ENCODE measurements at places on chromosomes 3 and 15.

DNA sequence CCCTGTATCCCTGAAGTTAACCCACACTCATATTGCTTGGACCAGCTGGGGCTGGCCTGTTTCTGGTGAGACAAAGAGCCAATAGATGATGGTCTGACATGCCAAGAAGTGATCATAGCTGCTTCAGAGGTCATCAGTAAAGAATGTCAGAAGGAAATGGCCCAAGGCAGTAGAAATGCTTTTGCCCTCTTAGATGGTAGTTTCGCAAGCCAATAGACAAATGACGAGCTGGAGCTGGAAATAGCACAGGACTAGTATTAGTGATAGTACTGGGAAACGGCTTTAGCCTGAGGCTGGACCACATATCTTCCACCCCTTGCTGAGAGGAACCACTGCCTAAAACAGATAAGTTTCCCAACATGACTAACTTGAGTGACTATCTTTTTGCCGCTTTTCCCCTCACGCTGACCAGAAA lies 176.1 kb upstream of the THBS1 start:
- peak; percentile 46 for DNase-seq

DNA sequence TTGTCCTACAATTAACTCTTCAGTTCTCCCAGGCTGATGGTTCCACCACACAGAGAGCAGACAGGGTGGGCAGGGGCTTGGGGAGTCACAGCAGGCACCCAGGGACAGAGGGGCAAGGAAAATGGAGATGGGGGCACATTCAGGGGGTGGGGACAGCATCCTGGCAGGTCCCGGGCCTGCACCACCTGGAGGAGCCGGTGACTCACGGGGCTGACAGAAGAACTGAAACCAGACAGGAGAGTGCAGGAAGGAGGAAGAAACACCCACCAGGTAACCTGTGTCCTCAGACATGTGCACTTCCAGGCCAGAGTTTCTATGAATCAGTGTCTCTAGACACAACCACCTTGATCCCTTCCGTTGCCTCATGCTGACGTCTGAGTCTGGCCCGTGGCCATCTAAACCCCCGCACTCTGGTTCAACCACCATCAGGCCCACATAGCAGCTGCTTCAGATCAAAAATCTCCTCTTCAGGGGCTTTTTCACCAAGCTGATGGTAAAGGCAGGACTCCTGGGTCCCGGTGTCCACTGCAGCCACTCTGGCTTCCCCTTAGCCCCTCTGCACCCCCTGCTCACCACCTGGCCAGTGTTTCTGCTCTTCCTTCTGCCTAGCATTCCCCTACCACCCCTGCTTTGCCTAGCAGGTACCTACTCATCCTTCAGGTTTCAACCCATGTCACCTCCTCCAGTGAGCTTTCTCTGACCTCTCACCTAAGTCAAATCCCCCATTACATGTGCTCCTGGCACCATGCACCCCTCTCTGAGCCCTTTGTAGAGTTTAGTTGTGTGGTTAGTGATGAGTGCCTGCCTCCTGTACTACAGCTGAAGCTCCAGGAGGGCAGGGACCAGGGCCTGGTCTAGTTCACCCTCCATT lies 16.5 kb upstream of the CYP11A1 start:
- peak; percentile 81 for DNase-seq

DNA sequence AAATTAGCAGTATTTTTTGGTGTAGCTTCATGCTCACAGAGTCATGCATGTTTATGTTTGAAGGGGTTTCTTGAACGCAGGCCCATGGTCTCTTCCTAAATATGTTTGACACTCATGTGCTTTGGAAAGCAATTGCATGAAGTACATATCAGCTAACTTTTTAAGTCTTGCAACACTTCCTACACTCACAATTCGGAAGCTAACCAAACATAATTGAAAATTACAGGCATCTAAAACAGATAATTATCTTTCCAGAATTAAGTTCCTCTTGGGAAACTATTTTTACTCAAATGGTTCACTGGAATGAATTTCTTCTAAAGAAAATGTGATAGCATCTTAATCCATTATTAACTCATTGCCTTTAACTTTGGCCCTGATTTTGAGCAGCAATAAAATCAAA lies 438.9 kb downstream of the RAP2B start:
- DNase-seq: no peak

DNA sequence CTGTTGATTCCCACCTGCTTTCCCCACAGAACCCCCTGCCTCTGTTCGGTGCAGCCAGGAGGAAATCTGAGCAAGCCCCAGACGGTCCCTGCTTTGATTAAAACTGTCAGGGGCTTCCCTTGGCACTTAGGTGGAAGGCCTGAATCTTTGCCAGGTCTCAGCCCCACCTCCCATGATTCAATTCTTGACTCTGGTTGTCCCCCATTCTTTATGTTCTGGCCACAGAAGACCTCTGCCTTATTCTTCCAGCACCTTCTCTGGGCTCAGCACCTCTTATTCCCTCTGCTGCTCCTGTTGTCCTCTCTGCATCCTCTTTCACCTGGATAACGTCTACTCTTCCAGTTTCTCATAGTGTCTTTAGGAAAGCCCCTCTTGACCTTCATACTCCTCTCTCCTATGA lies 349.4 kb downstream of the PTPRG start:
- no peak for DNase-seq

DNA sequence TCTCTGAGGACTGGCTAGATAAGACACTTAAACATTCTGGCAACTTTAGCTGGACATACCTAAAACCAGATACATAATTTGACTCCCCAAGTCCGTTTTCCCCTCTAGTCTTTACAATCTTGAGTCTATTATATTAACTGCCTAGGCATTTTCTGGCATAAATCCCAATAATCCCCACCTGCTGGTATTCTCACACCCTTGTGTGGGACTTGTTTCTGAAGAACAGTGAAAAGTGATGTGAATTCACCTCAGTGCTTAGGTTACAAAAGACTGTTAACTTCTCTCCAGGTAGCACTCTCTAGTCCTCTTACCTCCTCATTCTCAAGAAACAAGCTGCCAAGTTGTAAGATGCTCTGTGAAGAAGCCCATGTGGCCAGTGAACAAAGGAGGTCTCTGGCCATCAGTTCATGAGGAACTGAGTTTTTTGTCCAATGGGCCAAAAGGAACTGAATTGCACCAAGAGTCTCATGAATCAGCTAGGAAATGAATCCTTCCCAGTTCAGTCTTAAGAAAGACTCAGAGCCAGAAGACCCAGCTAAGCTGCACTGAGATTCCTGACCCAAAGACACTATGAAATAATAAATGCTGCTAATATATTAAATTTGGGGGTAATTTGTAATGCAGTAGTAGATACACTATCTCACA lies 4.1 kb downstream of the OSBPL11 start:
- no peak for DNase-seq

DNA sequence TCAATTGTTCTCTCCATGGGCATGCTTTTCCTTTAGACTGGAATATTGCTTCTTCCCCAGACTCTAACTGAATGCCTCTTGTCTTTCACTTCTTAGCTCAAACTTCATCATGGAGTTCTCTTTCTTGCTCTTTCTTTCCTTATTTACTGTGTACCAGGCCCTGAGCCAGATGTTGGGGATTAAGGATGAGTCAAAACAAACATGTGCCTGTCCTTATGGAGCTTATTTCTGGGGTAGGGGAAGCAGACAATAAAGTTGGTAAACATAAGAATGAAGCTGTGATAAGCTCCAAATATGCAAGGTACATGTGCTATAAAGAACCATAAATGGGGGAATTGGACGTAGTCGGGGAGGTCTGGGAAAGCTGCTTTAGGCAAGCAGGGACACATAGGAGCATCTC lies 145.8 kb downstream of the ALDH1A2 start:
- no peak for DNase-seq

DNA sequence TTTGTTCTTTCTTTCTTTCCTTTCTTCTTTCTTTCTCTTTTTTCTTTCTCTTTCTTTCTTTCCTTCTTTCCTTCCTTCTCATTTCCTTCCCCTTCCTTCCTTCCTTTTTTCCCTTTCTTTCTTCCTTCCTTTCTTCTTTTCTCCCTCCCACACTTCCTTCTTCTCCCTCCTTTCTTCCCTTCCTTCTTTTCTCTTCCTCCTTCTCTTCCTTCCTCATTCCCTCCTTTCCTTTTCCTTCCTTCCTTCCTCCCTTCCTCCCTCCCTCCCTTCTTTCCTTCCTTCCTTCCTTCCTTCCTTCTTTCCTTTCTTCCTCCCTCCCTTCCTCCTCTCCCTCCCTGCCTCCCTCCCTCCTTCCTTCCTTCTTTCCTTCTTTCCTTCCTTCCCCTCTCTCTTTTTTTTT lies 755.7 kb upstream of the GRM7 start:
- no peak for DNase-seq
